ENCODE measurements at places on chromosomes 4 and X.

DNA sequence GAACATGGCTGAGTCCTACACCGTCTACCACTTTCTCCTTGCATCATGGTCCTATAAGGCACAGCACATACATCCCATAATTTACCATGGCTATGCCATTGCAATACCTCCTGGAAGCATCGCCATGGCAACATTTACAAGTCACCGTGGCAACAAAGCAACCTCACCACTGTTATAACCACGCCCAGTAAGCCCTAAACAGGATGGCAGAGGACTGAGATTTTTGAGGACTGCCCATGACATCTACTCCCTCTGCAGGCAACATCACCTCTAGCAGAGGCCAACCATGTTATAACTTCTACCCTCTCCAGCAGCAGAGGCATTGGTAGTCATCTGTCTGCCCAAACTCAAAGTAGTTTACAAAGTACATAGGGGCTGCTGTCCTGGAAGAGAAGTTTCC, 29.7 kb downstream of the BCOR start:
- no peak for DNase-seq

GRCh38 chrX:109813236-109813635, 80.2 kb upstream of the ACSL4 start:
- DNase-seq = no peak

DNA sequence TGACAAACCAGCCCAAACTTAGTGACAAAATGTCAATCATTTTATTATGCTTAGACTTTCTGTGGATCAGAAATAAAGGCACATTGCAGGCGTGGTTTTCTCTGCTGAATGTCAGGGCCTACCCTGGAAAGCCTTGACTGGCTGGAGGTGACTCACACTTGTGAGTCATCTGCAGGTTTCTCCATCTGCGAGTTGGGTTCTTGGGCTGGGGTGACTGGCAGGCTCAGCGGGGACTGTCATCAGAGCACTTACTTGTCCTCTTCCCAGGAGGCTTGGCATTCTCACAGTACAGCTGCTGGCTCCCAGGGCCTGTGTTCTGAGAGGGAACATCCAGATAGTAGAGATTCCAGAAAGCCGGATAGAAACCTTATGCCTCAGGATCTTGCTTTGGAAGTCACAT, 153.8 kb upstream of the AGA start:
- no peak for DNase-seq

DNA sequence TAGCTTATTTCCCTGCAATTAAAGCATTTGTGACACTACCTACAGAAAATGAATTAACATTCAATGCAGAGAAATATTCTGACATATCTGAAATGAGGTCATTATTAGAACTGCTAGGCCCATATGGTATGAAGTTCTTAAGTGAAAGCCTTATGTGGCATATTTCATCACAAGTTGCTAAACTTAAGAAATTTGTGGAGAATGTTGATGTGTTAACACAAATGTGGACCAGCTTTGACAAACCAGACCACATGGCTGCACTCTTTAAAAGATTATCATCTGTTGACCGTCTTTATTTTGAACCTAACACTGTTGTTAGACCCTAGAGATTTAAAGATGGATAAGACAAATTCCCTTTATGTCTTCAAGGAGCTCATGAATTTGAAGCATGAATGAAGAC, 1024.1 kb downstream of the RPA4 start:
- no peak for DNase-seq

DNA sequence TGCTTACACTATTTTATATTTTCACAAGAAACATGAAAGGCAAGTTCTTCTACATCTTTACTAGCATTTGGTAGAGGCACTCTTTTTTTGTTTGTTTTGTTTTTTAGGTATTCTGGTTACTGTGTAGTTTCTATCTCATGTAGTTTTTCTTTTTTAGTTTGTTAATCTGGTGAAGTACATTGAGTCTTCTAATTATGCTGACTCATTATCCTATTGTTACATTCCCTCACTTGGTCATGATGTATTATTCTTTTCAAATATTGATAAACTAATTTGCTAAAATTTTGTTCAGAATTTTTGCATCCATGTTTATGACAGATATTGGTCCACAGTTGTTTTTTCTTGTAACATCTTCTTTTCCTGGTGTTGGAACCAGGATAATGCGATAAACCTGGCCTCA, 4.7 kb downstream of the GK2 start:
- DNase-seq = no peak

DNA sequence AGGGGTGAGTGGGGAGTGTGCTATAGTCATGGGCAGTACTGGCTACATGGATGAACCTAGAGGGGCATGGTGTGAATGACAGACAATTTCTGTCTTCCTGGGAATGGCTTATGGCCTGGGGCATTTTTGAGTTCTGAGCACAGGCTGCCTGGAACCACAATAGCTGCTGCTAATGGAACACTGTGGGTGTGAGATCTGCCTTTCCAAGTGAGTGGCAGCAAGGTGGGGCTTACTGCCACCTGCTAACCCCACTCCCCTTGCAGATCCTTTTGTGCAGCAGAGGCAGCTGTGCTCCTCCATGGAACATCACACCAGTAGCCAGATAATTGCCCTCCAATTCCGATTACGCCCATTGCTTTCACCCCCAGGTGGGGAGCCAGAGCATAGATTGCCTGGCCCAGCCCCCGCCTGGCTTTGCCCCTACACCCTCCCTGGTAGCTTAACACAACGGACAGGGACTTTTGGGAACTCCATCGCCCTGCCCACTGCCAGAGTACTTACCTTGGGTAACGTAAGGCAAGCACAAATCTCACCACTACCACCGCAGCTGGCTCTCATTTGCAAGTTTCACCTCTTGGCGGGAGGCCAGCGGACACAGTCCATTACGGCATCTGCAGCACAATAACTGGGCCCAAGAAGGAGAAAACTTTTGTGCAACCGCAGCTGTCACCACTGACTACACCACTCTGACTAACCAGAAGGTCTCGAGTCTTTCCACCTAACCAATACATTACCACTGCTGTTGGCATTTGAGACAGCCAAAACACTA, 421.2 kb upstream of the NWD2 start:
- no peak for DNase-seq

DNA sequence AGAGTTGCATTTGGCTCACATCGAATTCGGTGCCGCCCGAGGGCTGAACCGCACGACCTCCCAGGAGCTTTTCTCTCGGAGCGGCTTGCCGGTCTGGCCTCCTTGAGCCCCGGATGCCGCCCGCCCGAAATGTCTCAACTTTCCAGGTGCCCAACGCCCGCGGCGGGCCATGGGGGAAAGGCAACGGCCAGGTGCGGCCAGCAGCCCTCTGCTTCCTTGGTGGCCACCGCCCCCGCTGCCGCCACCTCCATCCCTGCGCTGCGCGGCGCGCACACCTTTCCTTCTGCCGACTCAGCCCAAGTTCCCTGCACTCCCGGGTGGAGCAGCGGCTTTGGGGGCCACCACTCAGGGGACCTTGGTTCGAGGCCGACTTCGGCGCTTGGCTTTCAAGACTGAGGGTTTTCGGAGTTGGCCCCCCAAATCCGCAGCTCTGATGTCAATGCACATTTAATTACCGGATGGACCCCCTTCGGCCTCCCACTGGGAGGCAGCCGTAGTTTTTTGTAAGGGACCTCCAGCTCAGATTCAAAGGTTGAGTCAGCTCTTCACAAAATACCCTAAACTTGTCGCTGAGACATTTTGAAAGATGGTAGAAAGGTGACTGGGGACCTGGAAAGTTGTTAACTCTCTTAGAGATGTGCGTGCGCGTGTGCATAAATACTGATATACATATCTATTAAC, 1.1 kb downstream of the AFF2 start:
- DNase-seq = no peak

DNA sequence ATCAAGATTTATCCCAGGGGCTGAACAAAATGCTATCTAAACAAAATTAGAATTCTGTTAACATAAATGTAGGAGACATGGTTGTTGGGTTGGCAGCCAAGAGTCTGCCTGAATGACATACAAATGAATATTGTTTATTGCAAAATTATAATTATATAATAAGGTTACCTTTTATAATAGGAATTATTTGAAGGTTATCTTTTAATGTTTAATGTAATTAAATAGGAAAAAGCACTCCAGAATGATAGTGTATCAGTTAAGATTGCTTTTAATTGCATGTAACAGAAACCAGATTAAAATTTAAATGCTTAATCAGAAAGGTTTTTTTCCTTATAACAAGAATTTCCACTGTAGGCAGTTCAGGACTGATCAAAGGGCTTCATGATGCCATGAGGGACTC, 42.0 kb upstream of the STPG2 start:
- DNase-seq = no peak

DNA sequence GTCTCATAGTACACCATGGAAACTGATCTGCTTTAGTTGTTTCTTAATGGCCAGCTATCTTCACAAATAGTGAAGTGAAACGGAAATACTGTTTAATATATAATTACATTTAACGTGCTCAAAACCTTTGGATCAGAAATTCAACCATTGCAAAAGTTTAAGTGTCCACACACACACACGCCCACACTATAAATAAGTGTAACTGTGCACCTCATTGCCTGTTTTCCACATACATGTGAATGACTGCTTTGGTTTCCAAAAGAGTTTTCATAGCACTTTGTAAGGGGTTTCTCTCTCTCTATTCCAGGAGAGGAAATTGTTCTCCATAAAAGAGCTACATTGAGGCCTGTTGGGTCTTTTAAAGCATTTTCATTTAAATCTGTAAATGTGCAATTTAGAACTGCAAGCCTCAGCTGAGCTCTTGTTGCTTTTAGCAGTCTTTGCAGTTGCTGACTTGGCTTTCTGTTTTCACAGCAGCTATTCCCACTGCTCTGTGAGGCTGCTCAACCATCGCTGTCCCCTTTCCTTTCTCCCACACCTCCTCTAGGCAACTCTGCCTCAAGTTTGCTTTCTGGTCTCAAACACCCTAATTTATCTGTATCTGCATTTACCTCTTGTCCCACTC, 94.5 kb downstream of the RAPGEF2 start:
- no peak for DNase-seq

DNA sequence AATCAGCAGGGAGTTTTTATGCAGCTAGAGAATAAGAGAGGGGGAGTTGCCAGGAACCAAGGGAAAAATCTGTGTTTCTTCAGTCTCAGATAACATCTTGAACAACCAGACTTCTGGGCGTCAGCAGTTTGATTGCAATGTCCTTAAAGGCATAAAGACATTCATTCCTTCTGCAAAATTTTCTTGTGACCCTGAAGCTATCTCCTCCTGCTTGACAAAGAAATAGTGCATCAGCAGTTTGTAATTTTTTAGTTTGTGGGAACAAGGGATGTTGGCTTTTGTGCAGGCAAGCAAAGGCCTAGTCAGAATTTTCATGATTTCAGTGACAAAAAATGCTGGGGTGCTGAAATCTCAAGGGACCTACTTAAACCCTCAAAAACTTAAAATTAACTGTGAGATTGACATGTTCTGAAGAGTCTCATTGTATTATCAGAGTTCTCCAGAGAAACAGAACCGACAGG, 125.8 kb upstream of the UNC5C start:
- no peak for DNase-seq

- DNase-seq = peak; percentile 83
Measured at GRCh38 chr4:40840985-40841571, 91.3 kb downstream of the NSUN7 start.

DNA sequence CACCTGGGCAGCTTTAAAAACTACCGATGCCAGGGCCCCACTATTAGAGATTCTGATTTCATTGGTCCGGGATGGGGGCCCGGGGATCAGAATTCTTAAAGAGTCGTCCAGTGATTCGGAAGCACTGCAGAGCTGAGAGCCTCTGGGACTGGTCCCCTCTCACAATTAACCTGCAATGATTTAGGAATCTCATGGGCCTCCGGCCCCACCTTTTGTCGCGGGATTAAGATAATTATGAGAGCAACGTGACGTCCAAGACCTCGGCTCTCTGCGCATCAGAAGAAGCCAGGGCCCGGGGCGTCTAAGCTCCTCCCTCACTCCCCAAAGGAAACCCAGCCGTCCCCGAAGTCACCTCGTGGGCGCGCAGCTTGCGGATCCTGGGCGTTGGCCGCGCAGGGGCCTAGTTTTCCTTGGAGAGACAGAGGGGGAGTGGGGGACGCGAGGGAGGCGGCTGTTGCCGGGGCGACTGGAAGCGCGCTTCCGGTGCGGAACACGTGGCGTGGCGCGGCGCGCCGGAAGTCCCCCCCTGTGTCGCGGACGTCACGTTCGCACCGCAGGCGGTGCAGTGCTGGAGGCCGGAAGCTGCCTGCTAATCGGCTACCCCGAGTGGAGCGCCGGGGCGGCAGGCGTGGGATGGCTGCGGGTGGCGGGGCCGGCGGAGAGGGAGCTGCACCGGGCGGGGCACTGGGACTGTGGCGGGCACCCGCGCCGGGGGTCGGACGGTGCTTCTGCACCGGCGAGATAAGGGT, at the start of gene GEMIN8:
GEMIN8 (minus strand) TSS at position 468 of the 749 bp plus-strand sequence. CDS start 8,414 bp downstream, outside the sequence.
- peak; percentile 88 for DNase-seq

GRCh38 chrX:46305431-46305830, 239.8 kb downstream of the ZNF674 start:
- no peak for DNase-seq

DNA sequence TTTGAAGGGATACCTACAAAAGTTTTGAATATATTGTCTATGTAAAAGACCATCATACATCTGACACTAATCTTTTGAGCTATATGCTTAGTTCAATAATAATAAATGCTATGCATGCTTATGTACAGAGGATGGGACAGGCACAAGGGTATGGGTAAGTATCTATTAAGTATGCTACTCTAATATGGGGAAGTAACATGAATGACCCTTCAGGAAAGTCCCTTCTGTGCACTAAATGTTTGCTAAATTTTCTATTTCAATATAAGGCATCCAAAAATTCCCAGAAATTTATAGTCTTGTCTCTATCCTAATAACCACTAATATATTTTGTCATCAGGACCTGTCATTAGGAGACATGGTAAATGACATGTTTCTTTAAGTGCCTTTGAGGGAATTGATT, 19.0 kb downstream of the ATP8A1 start:
- DNase-seq = no peak

DNA sequence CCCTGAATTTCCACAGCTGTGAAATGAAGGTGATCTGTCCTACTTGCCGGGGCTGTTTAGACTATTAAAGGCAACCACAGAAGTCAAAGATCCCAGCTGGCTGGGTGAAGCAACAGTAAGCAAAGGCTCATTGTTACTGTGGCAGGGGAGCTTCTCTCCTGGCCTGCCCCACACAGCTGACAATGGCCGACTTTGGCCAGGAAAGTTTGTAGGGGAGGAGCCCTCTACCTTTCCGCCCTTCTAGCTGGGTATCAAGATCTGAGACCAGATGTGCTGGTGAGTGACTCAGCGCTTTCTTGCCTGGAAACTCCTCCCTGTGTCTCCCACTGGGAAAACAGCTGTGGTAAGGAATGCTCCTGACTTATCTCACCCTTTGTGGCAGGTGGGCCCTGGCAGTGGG, 21.1 kb downstream of the RASSF6 start:
- peak; percentile 85 for DNase-seq
